ENCODE measurements at places on chromosomes 7 and 10.

- no peak for DNase-seq
Observed at GRCh38 chr7:2313450-2314208, 612 bp downstream of the SNX8 start.

GRCh38 chr7:13901577-13901976 is 87.9 kb downstream of the ETV1 start:
- no peak for DNase-seq

DNA sequence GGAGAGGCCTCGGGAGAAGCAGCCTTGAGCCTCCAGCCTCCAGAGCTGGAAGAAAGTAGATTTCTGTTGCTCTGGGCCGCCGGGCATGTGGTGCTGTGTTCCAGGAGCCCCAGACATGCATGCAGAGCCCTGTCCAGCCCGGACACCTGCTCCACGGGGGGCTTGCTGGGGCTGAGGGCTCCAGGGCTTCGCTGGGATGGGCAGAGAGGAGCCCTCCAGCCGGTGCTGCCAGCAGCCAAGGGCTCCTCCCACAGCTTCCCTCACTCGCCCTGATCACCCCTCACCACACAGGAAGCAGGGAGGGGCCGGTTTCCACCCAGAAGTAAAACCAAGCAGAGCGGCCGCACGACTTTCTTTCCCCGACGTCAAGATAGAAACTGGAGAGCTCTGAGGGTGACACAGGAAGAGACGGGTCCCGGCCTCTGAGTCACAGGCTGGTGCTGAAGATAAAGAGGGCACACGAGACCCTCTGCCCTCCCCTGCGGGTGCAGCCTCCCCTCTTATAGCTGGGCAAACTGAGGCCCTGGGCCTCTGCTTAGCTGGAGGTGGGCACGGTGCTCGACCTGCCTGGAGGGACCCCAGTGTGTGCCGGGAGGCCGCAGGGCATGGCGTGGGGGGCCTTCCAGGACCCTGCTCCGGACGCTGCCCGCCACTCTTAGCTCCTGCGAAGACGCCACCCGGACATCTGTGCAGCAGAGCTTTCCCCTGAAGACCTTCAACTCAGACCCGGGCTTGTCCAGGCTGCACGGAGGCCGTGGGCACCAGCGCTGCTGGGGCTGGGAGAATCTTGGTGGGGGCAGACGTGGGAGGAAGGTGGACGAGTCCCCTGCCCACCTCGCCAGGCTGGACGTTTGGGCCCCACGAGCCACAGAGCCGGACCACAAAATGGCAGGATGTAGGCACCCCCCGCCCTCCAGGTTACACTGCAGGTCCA is 31.1 kb downstream of the ADAP1 start:
- DNase-seq, result peak; percentile 60

- DNase-seq, result no peak
Observed at GRCh38 chr10:99170116-99170675, 65.5 kb downstream of the HPSE2 start.

GRCh38 chr10:125982260-125982948 is 86.0 kb downstream of the FANK1 start:
- no peak for DNase-seq

GRCh38 chr10:111458256-111458655 is 381.4 kb downstream of the ADRA2A start:
- DNase-seq, result no peak

GRCh38 chr7:19463581-19463980 is 245.3 kb downstream of the POLR1F start:
- DNase-seq, result no peak

GRCh38 chr7:20598459-20599309 is 16.8 kb upstream of the ABCB5 start:
- DNase-seq, result no peak

DNA sequence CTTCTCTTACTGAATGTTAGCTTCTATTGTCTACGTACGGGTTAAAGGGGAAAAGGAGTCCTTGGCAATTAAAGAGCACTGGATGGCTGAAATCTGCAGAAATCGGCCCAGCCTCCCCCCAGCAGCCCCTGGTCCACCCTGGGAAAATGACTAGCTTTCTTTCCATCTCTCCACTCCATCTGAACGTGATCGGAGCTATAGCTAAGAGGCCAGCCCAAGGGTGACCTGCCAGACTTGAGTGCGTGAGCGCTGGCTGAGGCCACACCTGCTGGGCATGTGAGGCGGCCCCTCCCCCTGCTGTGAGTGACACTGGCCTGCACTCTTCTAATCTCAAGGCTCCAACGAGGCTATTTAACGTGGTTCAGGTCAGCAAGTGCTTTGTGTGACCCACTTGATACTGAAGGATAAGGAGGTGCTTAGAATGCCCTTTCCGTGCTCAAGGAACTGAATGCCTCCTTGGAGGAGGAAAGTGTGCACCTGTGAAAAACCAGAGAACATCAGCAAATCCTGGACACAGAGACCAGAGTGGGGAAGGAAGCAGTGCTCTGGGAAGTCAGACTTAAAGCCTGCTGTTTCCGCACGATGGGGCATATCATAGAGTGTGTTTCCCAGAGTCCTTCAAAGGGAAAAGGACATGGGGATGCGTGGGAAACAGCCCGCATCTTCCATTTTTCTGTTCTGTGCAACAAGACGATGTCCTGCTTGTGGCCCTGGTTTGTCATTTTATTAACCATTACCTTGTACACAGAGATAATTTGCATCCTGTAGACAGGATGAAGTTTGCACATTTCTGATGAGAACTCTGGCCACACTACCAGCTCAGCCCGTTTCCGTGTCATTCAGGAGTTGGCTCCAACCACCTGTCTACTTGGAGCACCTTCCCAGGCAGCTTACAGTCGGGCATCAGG is 12.5 kb upstream of the MNX1 start:
- DNase-seq, result no peak

DNA sequence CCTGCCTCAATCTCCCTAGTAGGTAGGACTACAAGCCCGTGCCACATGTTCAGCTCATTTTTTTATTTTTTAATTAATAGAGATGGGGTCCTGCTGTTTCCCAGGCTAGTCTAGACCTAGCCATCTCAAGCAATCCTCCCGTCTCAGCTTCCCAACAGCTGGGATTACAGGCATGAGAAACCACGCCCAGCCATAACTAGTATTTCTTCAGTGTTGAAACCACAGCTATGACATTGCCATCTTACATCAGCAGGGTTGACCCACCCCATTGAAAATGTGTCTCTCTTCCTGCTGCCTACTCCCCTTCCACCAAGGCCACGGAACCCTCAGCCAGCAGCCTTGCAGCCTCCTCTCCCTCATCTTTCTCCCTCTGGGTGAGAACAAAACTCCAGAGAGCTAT is 62.1 kb upstream of the ZNF746 start:
- no peak for DNase-seq

GRCh38 chr10:76302961-76303630 is 871.7 kb downstream of the LRMDA start:
- no peak for DNase-seq

- no peak for DNase-seq
Observed at GRCh38 chr10:1548596-1548995, 188.7 kb downstream of the ADARB2 start.

DNA sequence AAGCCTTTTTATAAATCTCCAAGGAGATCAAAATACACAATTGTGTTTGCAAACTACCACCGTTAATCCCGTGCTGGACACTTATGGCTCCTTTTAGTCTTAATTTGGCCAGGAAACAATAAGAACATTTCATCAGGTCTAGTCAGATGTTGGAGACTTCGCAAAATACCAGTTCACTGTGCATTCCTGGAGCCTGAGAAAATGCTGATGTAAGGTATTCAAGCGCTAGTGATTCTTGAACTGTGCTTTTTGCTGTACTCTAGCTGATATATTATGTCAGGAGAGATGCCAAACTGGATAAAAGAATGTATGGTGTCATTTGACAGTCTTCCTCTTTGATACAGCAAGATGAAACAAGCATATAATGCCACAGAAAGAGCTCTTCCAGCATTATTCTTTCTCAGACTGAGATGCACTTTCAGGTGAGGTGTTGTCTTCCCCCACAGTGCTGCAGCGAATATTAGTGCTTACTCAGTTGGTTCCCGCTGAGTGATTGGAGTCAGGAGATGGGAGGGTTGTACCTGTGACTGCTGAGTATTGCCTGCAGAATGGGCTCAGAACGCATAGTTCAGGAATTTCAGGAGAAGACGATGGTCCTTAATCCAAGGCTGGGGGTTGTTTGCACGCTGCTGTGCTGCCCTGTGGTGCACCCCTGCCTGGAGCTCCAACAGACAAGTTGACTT is 59.2 kb downstream of the OGDH start:
- no peak for DNase-seq

- no peak for DNase-seq
Observed at GRCh38 chr10:118032564-118032963, 14.2 kb downstream of the RAB11FIP2 start.

GRCh38 chr10:77279207-77279606 is 358.4 kb downstream of the KCNMA1 start:
- DNase-seq, result no peak

DNA sequence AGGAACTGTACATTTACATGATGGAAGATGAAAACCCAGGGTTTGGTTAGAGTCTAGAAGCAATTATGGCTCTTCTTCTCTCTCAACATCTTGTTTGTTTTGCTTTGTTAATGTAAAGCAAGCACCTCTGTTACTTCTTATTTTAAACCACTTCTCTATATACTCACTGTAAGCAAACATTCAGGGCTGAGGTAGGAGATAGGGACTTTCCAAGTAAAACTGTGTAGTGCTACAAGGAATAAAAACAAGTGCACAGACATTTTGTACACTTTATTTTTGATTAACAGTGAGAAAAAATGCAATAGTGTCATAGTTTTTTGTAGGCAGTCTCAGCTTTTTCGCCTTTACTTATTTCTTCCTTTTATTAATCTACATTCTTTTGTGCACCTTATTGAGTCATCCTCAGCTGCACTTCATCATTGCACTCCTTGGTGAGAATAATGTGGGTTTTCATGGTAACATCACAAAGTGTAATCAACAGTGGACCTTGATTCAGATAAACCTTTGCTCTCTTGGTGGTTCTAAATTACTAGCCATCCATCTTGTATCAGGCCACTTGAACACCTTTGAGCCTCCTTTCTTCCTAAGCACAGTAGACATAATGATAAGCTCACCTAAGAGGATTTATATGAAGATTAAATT is 52.9 kb downstream of the ELMO1 start:
- no peak for DNase-seq
